Kidney glomerular epithelial cell (primary cell): ENCODE measurements at places on chromosomes 16 and 17.

GRCh38 chr17:8124350-8125153 lies 646 bp upstream of the HES7 start:
- no peak for DNase-seq

DNA sequence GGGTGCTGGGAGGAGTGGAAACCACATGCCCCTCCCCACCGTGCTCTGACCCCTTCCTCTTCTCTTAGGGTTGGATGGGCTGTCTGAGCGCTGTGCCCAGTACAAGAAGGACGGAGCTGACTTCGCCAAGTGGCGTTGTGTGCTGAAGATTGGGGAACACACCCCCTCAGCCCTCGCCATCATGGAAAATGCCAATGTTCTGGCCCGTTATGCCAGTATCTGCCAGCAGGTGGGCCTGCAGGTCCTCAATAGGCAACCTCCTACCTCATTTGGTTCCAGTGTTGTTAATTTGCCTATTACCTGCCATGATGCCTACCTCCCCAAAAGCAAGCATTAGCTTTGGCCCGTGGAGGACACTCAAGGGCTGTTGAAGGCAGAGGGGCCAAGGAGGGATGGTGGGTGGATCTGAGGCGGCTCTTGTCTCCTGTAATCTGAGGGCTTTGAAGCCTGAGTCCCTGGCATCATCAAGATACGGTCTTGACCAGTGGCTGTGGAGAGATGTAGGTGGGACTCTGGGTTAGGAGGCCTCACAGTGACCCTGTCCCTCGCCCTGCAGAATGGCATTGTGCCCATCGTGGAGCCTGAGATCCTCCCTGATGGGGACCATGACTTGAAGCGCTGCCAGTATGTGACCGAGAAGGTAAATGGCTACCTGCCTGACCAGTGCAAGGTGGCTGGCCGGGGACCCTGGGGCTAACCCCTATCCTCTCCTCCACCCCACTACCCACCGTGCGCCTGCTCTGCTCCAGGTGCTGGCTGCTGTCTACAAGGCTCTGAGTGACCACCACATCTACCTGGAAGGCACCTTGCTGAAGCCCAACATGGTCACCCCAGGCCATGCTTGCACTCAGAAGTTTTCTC lies 3.4 kb downstream of the ALDOA start:
- no peak for DNase-seq

DNA sequence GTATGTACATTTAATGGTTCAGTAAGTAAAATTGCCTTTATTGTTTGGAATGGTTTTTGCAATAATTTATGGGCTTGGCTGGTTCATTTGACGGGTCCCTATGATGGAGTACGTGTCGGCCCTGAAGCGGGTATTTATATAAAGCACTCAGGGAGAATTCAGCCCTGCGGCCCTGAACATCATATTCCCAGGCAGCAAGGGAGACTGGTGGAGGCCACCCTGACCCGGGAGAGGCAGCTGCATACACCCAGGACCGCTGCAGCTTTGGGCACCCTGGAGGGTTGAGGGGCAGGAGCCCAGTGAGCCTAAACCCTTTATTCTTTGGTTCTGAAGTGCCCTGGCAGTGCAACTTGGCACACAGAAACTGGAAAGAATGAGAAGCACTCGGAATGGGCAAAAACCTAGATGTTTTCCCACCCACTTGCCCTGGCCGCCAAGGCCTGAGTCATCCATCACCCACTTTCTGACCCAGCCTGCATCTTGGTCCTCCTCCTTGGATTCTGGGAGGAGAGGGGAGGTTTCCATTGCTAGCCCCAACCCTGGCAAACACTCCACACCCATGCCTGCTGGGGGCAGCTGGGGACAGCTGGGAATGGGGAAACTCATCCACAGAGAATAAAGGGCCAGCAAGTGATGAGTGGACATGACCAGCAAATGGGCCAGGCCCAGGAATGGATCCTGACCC lies 162.2 kb upstream of the TNRC6C start:
- no peak for DNase-seq

- no peak for DNase-seq
These were observed 42.1 kb downstream of the ABHD15 start for GRCh38 chr17:29524692-29525091.

GRCh38 chr17:46044989-46045388 lies 45.9 kb downstream of the STH start:
- DNase-seq, result no peak

GRCh38 chr16:76287466-76287865 lies 10.3 kb downstream of the CNTNAP4 start:
- no peak for DNase-seq

DNA sequence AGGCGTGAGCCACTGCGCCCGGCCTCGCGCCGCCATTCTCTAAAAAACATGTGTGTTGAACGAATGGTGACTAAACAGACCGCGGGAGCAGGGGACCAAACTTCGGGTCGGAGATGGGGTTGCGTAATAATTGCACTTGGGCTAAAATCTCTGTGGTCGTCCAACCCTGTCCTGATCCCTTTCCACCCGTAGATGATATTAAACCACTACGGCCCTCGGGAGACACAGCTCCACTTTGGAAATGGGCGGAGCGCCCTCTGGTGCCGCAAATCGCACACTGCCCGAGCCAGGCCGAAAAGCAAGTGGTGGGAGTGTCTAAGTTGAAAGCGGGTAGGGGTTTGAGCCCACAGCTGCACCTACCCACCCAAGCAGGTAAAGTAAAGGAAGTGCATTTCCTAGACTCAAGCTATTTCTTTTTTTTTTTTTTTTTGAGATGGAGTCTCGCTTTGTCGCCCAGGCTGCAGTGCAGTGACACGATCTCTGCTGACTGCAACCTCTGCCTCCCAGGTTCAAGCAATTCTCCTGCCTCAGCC lies 17.0 kb downstream of the CAVIN1 start:
- no peak for DNase-seq

GRCh38 chr16:15509051-15509592 lies 74.7 kb downstream of the BMERB1 start:
- DNase-seq, result no peak

DNA sequence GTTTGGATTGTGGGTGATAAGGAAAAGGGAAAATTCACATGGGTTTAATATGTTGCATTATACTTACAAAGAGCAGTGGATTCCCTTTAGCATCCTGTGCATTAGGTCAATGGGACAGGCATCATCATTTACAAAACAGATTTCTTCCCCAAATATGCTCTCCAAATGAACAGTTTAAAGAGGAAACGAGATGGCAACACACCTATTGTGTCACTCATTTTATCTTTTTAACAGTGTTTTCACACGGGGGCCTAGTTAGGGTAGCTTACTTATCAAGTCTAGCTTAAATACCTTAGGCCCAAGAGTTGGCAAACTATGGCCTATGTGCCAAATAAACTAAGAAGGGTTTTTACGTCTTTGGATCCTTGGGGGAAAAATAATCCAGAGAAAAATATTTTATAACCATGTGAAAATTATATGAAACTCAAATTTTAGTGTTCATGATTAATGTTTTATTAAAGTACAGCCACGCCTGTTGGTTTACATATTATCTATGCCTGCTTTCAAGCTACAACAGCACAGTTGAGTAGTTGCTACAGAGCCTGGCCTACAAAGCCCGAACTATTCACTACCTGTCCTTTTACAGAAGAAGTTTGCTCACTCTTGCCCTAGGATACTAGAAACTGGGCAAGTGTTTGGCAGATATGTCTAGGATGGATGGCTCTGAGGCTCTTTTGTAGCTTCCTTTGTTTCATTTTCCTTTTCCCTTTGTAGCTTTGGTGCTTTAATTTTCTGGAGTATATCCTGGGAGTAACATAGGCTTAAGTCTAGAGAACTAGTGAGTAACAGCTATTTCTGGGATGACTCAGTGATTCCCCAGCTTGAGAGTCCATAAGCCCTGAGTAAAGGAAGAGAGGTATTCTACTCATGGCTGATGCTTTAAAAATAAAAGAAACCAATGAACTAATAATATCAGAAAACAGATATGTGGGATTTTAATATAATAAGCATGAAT lies 12.4 kb downstream of the NUP93 start:
- DNase-seq, result peak; percentile 68

GRCh38 chr16:11133344-11133943 lies 122.6 kb downstream of the SOCS1 start:
- DNase-seq, result peak; percentile 93

- no peak for DNase-seq
These were observed 92.4 kb downstream of the RPGRIP1L start for GRCh38 chr16:53611179-53611696.

DNA sequence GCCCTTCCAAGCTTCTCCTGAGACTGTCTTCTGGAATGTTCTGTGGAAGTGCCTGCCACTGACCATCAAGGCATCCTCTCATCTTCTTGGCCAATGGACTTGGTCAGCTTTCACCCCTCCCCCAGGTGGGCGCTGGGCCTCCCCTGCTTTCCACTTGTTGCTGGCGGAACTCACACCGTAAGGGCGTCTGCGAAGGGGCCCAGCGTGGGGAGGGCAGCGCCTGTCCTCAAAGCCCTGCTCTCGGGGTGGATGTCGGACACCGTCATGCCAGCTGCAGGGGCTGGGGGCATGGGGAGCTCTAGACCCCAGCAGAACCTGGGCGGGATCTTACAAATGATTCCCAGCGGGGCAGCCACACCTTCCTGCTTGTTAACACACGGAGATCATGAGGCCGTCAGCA lies 11.6 kb upstream of the ZFPM1 start:
- DNase-seq, result no peak

- no peak for DNase-seq
These were observed 486 bp downstream of the SYT17 start for GRCh38 chr16:19168371-19169081.

- DNase-seq, result no peak
These were observed 16.9 kb downstream of the PECAM1 start for GRCh38 chr17:64373722-64374121.

DNA sequence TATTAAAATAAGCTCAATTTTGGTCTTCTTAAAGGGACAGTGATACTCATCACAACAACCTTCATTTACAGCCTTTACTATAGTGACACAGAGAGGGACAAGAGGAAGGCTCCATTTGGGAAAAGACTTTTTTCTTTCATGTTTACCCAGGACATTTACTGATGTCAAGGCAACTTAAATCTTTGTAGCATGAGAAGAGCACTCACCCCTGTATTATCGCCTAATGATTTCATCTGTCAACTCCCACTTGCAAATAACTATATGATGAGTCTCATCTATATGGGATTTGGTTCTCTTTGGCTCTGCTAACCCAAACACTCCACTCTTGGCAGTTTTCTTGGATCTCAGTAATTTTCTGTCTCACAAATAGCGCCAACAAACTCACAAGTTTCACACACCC lies 24.1 kb downstream of the BLMH start:
- DNase-seq, result no peak

DNA sequence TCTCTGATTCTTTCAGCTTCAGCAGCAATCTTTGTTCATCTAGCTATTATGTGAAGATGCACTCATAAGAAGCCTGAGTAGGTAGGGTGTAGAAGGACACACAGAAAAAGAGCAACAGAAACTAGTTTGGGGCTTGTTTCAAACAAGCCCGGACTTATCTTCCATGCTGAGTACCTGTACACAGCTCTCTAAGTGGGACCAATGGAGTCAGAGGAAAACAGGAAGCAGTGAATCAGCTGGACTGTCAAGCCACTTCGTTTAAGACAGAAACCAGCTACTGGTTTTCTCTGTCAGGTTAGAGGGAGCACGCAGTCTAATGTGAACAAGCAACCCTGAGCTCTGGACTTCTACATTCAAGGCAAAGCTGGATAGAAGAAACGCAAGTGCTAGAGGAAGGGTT lies 16.0 kb downstream of the MAP2K6 start:
- no peak for DNase-seq

DNA sequence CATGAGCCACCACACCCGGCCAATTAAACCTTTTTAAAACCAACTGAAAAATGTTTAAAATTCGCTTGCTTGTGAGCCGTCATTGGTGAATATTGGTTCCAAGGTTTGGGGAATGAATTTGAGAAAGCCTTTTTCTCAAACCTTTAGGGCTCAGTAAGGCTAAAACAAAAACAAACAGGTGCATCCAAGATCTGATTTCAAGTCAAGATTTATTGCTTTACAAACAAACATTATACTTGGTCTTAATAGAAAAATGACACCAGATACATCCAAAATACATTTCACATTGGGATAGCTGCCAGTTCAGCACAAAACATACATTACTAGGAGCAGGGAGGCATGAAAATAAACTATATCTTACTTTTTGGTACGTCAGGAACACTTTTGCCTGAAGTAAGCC lies 5.4 kb downstream of the C17orf58 start:
- DNase-seq, result no peak

- DNase-seq, result no peak
These were observed 14.6 kb upstream of the DHRS13 start for GRCh38 chr17:28917465-28917864.

DNA sequence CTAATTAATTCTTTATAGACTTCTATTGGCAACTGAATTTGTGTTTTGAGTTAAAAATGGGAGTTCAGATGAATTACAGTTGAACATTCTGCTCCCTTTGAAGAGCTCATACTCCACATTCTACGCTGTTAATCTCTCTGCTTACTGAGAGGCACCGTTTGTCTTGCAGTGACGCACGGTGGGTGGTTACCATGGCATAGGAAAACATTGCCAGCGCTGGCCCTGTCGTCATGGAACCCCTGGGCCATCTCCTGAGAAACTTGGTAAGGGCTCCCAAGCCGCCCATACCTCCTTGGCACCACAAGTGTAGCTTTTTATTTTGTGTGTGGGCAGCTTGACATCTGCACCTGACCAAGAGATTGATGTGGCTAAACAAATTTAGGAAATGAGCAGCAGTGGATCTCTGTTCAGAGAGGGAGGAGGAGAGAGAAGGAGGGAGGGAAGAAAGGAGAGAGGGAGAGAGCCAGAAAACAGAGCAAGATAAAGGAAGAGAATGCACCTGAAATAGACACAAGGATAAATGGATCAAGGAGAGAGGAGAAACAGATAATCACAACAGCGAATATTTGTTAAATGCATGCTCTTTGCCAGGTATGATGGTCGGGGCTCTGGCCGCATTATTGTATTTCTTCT lies 398.5 kb downstream of the HAPSTR1 start:
- DNase-seq, result peak; percentile 20

GRCh38 chr16:68422396-68422960 lies 25.8 kb downstream of the SMPD3 start:
- DNase-seq, result no peak

GRCh38 chr17:42354956-42355843 lies 33.0 kb downstream of the STAT3 start:
- no peak for DNase-seq

DNA sequence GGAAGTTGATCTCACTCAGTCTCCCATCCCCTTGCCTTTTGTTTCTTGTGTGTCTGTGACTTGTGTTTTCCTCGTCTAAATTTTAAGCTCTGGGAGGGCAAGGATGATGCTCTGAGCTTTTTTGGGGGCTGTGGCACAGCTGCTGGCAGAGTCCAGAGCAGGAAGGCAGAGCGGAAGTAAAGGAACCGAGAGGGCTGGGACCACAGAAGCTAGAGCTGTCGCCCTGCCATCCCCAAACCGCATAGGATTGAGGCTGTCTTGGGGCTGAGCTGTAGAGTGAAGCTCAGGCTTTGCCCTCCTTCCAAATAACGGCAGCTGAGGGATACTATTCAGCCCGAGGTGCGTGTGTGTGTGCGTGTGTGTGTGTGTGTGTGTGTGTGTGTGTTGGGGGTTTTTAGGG lies 3.8 kb upstream of the DNAH2 start:
- no peak for DNase-seq

GRCh38 chr16:49345829-49346228 lies 27.8 kb upstream of the C16orf78 start:
- no peak for DNase-seq
